ENCODE measurements at places on chromosomes 16 and 17.

DNA sequence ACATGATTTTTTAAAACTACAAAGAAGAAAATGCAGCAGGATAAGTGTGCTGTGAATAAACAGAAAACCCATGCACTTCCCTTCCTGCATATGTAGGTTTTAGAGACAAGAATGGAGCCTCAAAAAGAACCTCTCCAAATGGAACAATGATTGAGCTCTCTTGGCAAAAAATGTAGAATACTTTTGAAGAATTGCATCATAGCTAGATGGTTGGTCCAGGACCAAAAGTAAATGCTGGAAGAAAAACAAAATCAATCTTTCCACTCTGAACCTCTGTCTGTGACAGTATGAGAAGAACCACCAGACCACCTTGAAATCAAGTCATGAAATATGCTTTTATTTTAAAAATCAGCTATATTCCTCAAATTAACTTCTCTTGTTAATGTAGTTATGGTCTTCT is 17.5 kb downstream of the HELZ start:
- DNase-seq = no peak

DNA sequence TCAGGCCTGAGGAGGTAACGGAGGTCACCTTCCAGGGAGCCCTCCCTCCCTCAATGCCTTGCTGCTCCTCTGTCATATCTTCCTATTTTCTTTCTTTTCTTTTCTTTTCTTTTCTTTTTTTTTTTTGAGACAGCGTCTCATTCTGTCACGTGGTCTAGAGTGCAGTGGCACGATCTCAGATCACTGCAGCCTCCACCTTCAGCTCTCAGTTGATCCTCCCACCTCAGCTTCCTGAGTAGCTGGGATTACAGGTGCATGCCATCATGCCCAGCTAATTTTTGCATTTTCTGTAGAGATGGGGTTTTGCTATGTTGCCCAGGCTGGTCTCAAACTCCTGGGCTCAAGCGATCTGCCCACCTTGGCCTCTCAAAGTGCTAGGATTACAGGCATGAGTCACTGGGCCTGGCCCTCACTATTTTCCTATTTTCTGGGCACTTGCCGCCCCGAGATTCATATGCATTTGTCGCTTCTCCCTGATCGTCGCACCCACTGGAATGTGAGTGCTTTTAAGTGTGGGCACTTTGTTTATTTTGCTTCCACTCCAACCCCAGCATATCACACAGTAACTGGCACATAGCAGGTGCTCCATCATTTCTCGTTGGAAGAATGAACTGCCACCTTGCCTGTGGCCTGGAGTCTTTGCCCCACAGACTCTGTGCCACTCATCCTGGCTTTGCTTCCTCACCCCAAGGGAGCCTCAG is 31.7 kb downstream of the CPNE2 start:
- no peak for DNase-seq

DNA sequence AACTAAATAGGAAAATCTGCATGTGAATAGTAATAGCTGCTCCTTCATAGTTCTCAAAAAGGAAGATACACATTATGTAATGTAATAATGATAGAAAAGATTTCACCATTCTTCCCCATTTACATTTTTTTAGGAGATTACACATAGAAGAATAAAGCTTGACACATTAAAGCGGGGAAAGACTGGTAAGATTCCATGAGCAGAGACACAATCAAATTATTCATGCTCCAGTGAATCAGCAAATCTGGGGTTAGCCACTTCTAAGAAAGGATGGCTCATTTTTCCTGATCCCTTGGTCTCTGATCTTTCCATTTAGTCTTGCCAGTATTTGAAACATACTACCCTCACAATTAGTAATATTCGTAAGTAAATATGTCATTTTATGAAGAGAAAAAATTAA is 81.9 kb downstream of the CA4 start:
- DNase-seq = no peak

DNA sequence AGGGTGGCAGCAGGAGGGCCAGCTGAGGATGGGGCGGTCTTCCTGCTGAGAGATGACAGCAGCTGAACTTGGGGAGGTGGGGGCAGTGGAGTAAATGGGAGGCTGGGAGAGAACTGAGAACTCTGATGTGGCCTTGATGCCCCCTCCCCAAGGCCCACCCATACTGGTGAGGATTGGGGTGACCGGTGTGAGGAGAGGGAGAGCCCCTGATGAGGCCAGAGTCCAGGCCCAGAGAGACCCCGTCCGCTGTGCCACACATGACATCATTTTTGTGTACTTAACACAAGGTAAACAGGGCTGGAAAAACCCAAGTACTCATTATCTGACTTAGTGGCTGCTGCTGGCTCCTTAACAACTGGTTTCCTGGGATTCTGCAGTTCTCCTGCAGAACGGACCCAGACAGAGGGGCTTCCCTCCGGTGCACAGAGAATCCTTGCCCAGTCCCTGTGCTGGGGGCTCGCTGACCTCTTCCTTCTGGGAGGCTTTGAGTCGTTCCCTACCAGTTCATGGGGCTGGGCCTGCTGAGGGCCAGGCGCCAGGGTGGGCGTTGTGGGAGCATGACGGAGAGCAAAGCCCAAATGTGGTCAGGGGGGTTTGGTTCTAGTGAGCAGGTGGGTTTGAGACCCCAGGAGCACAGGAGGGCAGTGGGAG is 207.6 kb downstream of the RAB11FIP4 start:
- no peak for DNase-seq

DNA sequence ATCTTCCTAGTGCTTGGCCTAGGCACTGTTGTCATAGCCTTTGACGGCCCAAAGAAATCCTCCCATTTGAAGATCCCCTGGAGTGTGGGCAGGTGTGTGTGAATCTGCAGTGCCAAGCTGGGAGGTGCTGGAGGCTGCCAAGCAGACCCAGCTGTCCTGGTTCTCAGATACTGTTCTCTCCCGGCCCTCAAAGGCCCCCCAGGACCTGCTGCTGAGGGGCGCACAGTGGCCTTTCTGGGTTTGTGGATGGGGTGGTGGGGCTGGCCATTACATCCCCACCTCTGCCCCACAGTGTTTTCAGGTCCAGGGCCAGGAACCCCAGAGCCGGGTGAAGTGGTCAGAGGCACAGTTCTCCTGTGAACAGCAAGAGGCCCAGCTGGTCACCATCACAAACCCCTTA is 60.5 kb downstream of the MRC2 start:
- no peak for DNase-seq

GRCh38 chr16:84058664-84059063 is 16.1 kb upstream of the SLC38A8 start:
- DNase-seq = no peak

GRCh38 chr17:82965371-82965770 is 114.0 kb upstream of the METRNL start:
- no peak for DNase-seq

DNA sequence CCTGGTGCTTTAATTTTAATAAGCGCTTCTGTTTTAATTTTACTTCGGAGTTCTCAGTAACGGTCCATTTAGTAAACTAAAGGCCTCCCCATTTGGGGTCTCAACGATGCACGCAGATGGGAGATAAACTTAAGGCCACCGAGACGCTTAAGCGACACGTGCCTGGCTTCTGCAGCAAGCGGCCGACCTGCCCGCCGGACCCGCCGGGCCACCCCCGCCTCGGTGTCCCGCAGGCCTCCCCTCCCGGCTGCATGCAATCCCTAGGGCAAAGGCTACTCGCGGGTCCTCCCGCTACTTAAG is 592 bp downstream of the GCSH start:
- no peak for DNase-seq

DNA sequence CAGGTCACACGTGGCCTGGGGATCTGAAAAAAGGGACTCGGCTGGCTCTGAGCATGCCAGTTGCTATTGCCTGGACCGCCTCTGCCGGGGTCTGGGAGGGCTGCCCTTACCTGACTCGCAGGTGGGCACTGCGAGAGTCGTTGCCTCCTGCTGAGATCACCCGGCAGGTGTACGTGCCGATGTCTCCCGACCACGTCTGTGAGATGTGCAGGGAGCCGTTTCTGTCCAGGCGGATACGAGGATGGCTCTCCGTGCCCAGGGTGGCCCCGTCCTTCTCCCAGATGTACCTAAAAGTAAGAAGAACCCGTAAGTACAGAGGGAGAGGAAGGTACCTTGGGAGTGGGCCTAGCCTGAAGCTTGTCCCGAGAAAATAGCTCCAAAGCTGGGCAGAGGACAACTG is 112.0 kb upstream of the CDC42EP4 start:
- DNase-seq = no peak

DNA sequence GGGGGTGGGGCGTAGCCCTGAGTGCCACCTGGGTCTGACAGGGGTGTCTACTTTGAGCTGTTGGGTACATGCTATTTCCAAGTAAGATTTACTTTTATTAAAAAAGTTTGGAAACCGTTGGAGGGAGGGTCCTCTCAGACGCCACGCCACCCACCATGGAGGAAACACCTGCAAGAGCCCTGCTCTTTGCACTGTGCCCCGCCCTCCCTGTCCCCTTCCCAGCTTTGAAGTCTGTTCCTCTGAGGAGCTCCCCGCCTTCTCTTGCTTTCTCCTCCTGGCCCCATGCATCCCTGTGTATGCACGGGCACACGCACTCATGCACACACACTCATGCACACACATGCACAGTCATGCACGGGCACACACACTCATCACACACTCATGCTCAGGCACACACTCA is 15.5 kb downstream of the ADGRG1 start:
- DNase-seq = no peak

DNA sequence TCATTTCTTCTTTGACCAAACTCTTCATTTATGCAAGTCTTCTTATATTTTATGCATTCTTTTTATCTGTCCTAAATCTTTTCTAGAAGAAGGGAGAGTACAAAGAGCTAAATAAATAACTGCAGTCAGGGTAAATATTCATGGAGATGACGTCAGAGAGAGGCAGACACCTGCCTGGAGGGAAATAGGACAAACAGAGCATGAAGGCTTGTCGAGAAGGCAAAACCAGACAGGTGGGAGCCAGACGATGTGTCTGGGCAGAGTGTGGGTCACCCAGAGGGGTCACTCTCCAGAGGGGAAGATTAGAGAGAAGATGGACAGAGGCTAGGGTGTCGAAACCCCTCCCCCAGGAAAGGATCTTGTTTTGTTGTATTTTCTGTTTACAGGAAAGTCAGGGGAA is 78.3 kb upstream of the RPL38 start:
- no peak for DNase-seq

GRCh38 chr17:59400858-59401257 is 69.4 kb downstream of the YPEL2 start:
- DNase-seq = no peak

All from left hindlimb (tissue), 1 donor.